ENCODE measurements at places on chromosomes 4 and X.

DNA sequence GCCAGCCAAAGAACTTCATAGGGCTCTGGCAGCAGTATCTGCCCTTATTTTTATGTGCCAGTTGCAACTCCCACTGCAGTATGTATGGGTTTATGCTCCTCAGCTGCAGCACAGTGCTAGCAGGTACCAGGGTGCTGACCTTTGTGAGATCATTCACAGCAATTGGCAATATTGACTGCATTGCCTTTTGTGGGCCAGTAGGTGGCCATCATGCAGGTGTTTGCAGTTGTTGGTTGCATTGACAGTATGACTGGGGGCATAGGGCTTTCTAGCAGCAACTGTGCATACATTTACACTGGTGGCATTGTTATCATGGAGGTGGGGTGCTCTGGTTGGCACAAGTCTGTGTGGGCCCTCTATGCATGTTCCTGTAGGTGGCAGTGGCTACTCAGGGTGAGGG, 42.5 kb downstream of the FAAH2 start:
- DNase-seq, result no peak

DNA sequence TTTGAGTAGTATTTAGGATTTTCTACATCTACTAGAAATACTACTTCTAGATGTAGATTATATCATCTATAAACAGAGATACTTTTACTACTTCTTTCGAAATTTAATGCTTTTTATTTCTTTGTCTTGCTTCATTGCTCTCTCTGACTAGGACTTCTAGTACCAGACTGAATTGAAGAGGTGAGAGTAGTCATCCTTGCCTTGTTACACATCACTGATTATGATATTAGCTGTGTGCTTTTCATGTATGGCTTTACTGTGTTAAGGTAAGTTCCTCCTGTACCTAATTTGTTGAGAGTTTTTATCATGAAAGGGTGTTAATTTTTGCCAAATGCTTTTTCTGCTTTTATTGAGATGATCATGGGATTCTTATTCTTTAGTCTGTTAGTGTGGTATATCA, 19.6 kb upstream of the IL2 start:
- DNase-seq, result no peak

GRCh38 chrX:131199091-131199490, 90.0 kb downstream of the IGSF1 start:
- DNase-seq, result no peak

GRCh38 chrX:39669668-39670067, 428.1 kb downstream of the BCOR start:
- DNase-seq, result no peak

- no peak for DNase-seq
These were observed 49.5 kb upstream of the GYPA start for GRCh38 chr4:144190009-144190408.

DNA sequence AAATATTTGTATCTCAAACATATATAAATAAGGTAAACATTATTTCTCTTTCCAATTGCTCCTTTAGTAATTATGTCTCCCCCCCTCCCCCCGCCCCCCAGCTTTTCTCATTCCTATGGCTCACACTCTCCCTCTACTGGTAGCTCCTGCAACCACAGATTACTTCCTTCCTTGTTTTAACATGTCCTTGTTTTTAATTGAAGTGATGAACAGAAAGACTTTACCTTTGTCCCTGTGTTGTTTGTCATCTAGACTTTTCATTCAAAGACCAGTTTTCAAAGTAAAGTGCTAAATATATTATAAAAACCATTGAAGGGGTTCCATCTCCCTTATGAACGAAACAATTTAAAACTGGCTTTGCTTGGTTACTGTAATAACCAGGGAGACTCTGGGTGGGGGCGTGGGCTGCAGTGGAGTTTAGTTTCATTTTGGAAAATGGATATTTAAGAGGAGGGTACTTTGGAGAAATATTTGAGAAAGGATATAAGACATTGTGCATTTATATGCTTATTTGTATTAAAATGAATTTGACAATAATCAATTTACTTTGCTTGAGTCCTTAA, 352.9 kb downstream of the RAPGEF2 start:
- peak; percentile 64 for DNase-seq

DNA sequence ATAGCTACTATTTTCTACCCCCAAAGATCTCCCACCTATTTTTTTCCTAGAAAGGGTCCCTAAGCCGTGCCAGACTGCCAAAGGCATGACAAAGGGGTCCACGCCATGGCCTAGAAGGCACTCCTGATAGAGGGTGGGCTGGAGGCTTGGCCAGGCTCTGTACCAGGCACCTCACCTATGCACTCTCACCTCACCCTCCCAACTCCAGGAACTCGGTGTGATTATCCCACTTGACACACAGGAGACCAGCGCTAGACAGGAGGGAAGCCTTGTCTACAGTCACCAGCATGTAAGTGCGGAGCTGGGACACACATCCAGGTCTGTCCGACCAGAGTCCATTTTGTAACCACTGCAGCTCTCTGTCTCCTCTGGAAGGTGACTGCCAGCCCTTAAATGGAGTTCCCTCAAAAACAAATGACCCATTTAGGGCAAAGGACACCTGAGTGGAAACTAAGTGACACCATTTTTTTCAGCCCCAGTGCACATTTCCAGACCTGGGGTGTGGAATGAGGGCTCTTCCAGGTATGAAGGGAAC, 106.4 kb downstream of the RTL5 start:
- DNase-seq, result no peak
